ENCODE measurements at places on chromosomes 12 and 14.

DNA sequence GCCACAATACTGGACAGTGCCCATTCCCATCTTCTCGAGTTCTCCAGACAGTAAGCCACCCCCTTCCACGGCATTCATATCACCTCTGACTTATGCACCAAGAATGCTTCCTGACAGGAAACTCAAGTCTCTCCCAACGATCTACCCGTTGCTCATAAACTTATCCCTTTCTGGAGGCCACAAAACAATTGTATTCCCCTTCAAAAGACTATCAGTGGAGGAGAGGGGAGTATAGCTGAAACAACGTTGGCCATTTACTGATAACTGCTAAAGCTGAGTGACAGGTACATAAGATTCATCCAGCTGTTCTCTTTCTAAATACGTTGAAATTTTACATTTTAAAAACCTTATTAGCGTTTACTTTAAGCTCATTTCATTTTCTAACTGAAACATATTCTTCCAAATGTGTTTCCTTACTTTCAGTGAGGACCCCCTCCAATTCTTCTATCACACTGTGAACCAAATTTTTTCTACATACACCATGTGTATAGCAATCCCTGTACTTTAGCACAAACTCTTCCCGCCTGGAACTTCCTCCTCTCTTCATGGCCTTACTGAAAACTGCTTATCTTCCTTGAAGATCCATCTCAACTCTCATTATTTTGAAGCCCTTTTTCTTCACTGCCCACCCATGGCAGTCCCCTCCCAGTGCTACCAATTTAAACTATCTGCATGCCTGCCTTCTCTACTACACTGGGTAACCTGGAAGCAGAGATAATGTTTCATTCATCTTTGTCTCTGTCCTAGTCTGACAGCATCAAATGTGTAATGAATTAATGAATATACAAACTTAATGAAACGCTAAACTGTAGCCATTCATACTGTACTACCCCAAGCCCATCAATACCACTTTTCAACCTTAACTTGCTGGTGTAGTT lies 28.8 kb downstream of the ATXN2 start:
- no peak for DNase-seq

DNA sequence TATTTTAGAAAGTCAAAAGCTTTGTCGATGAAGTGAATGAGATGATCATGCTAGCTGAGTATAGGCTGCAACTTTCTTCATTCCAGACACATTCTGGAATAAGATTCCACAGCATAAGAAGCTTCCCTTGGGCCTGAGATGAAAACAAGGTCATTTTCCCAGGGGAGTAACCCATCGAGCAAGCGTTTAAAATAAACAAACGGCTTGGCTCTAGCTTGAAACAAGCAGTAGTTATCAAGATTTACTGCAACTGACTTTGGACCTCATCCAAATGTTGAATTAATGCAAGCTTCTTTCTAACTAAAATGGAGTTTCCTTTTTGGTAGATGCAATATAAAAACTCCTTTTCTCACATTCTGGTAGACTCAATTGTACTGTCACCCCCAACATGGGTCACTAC lies 23.0 kb downstream of the KCNJ8 start:
- peak; percentile 5 for DNase-seq

DNA sequence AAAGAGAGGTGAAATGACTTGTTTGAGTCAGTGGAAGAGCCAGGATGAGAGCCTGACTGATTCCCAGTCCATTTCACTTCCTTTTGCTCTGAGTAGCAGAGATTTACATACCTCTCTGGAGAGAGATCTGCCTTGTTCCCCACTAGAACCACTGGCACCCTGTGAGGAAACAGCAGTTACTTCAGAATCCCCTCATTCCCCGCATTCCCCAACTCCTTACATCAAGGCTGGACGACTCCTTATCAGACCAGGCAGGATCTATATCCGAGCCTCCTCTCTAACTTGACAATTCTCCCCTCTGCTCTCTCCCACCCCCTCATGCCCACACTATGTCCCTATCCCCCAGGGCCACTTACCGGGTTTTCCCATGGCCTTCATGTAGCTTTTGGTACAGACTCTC lies 3.7 kb downstream of the RHEBL1 start:
- DNase-seq = no peak

DNA sequence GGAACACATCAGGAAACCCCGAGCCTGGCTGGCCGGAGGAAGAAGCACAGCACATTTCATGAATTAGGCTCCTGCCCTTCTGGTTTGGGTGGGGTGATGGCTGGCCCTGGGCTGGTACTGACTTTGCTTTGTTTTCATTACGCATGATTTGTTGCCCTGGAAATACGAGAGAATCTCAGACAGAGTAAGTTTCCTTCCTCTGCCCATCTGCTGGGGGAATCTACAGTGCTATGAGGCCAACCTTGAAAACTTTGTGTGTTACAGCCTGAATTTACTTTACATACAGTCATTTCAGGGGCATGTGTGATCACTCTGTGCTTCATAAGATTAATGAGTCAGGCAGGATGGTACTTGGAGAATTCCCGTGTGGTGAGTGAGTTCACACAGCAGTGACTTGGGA lies 20.5 kb upstream of the SLC5A8 start:
- DNase-seq = no peak

GRCh38 chr12:75786070-75786469 lies 245.5 kb downstream of the PHLDA1 start:
- no peak for DNase-seq

All from NCI-H2171 treated with DMSO at 0.1 percent for 48 hours (cell line).